Skin of body (tissue), 3 donors: ENCODE measurements at places on chromosomes 7 and 10. TPM values are rescaled to one million over a fixed set of nuclear protein-coding genes. Genes with fewer than 3 reads are reported as not detected.
A peak's percentile ranks its signal among the peaks of the same experiment; 100 is the strongest.

Gene SPDYE6
- total RNA-seq: not detected

Gene ZNF239
- total RNA-seq: 5.6 TPM

Gene HOXA7
- 1.5 TPM for total RNA-seq

- DNase-seq: no peak
Observed at GRCh38 chr7:63029207-63029522, 969.5 kb upstream of the ZNF722 start.

DNA sequence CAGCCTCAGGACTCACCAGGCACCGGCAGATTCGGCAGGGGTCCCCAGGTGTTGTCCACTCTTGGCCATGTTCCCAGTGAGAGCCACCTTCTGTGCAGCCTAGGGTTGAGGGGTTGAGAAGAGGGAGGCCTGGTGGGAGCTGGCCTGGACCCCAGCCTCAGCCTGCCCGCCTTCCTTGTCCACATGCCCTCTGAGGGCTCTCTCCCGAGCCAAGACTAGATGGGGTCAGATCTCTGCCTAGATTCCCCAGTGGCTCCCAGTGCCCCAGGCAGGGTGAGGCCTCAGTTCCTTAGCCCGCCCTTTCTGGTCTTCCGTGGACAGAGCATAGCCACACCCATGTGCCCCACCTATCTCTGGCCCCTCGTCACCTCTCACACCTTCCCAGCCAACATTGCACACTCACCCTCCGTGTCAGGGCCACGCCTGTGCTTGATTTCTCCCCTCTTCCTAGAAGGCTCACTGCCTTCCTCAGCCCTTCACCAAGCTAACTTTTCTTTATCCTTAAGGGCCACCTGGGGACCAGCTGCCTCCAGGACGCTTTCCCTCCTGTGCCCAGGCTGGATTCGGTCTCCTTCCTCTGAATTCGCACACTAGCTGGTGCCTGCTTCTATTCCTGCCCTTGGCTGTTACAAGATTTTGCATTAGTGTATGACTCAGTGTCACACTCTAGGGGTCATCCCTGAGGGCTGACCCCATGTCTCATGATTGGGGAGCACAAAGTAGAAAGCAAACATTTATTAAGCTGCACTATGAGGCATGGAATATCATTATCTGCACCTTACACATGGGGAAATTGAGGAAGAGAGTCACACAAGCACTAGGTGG is 7.5 kb downstream of the KCP start:
- no peak for DNase-seq

- no peak for DNase-seq
Observed at GRCh38 chr7:75732016-75732521, 6.7 kb downstream of the HIP1 start.

GRCh38 chr7:135509589-135509838 is 388 bp downstream of the CNOT4 start:
- DNase-seq: no peak

- DNase-seq: peak; percentile 31
Observed at GRCh38 chr10:6300106-6300783, 97.5 kb downstream of the PFKFB3 start.
